ENCODE measurements at places on chromosomes 2 and 18. TPM values are rescaled to one million over a fixed set of nuclear protein-coding genes. Genes with fewer than 3 reads are reported as not detected.
A peak's percentile ranks its signal among the peaks of the same experiment; 100 is the strongest.

GRCh38 chr2:56234241-56234640 is 50.5 kb downstream of the CCDC85A start:
- no peak for DNase-seq

DNA sequence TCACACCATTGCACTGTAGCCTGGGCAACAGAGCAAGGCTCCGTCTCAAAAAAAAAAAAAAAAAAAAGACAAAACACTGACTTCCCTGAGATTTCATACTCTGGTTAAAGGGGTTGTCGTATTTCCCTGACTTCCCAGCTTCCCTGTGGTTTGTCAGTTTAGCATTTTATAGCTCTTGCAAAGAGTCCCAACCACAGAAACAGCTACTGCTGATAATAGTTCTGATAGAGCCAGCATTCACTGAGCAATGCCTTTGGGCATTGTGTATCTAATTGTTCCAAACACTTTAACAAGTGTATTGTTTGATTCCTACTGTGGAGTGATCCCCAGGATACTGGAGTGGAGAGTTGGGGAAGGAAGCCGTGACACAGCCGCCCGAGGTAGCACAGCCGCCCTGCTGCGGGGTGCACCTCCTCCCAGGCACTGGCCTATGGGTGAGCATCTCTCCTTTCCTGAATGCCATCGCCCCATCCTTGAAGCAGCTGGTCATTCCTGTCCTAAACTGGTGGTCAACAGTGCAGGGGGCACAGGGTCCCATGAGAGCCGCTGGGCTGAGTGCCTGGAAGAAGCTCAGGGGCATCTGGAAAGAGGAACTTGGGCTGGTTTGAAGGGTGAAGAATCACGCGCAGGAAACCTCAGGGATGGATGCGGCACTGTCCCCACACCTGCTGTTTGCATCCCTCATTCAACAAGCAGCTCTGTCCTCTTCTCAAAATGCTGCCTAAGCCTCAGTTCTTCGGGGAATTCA is 81.0 kb upstream of the TMEM18 start:
- no peak for DNase-seq

- no peak for DNase-seq
These were observed 96.1 kb downstream of the DDX1 start for GRCh38 chr2:15687720-15688119.

GRCh38 chr18:48850822-48851598 is 99.8 kb downstream of the SMAD7 start:
- DNase-seq = peak; percentile 10

GRCh38 chr2:104290566-104290891 is 563.4 kb upstream of the POU3F3 start:
- no peak for DNase-seq

- DNase-seq = no peak
These were observed 2.4 kb upstream of the MRPL53 start for GRCh38 chr2:74474899-74475298.

DNA sequence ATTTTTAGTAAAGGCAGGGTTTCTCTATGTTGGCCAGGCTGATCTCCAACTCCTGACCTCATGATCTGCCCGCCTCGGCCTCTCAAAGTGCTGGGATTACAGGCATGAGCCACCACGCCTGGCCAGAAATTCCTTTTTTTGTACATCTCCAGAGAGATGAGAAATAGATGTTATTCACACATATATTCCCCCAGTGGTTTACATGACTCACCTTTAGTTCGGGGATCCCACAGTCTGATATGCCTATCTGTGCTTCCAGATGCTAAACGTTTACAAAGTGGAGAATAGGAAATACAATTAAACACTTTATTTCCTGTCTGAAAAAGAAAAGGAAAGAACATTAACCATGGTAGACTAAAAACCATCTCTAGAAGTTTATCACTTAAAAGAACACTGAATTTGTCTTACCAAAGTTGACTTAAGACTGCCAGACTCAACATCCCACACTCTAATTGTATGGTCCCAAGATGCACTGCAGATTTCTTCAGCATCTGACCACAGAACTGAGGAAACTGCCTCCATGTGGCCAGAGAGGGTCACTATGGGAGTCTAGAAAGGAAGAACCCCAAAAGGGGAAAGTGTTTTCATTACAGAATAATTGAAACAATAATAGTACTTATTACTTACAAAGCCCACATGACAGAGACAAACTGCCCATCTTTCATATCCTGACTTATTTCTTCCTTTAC is 12.6 kb upstream of the ICA1L start:
- no peak for DNase-seq

DNA sequence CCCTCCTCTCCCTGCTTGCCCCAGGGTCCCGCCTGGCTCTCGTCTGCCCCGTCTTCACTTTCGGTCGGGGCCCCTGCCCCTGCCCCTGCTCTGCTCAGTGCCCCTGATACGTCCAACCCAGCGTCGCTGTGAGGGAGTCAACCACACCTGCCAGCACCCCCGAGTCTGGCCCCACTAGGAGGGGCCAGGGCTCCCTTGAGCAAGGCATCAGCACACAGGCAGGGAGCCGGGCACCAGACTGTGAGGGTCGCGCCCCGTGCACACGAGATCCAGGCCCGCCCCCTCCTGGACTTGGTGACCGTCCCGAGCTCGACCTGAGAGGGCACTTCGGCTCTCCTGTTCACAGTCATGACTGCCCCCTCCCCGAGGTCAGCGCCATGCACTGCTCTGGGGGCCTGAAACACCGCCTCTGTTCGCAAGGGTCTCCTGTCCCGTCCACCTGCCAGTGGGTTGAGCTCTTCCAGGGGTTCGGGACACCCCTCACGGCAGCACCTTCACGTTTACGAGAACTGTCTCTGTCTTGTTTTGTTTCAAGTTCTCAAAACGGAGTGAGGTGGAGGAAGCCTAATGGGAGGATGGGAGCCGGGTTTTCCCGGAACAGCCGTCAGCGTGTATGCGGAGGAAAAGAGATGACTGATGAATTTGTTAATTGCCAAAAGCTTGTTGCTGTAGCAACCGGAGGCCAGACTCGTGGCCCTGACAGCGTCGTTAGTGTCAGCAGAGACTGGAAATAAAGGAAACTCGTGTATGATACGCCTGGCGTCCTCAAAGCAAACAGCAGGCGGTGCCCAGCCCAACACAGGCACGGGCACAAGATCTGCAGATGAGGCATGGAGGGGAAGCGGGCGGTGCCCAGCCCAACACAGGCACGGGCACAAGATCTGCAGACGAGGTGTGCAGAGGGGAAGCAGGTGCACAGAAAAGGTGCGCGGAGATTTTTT is 48.2 kb upstream of the KCNG2 start:
- DNase-seq = no peak

GRCh38 chr18:51383116-51383515 is 185.6 kb upstream of the MEX3C start:
- DNase-seq = no peak

- DNase-seq = no peak
These were observed 347.1 kb upstream of the FAM98A start for GRCh38 chr2:33946193-33946592.

DNA sequence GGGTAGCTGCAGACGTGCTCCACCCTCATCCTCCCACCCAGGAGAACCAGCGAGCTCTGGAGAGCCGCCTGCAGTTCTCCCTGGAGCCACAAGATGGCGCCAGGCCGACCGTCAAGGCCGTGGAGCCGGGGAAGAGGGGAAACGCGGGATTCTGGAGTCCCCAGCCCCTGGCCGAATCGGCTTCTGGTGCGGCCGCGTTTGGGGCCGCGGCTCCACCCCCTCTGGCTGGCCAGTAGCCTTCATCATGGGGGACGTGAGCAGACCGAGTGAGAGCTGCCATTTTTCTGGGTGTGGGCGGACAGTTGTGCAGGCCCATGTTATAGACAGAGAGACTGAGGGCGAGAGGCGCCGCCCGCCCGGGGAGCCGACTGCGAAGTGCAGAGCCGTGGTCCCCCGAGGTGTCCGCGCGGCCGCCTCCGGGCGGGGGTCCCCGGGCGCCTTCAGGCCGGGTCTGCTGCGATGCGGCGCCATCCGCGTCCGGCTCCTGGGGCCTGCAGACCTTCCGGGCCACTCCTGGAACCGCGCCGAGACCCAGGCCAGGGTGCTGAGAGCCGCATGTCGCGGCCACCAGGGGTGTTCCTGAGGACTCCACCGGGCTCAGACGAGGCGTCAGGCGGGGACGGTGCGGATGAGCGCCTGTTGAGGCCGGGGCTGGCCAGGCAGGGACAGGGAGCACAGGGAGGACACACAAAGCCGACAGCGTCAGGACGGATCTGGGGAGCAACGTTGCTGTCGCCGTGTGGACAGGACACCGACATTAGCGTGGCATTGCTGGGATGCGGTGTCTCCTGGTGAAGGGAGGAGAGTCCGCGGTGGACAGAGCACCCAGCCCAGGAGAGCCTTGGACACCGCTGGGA is 418.2 kb upstream of the HS6ST1 start:
- DNase-seq = peak; percentile 80

- no peak for DNase-seq
These were observed 28.4 kb upstream of the SUCLG1 start for GRCh38 chr2:84487298-84487996.

GRCh38 chr2:240239325-240239724 is 98.9 kb upstream of the OTOS start:
- DNase-seq = no peak

GRCh38 chr2:180306346-180306745 is 299.2 kb upstream of the CWC22 start:
- no peak for DNase-seq

DNA sequence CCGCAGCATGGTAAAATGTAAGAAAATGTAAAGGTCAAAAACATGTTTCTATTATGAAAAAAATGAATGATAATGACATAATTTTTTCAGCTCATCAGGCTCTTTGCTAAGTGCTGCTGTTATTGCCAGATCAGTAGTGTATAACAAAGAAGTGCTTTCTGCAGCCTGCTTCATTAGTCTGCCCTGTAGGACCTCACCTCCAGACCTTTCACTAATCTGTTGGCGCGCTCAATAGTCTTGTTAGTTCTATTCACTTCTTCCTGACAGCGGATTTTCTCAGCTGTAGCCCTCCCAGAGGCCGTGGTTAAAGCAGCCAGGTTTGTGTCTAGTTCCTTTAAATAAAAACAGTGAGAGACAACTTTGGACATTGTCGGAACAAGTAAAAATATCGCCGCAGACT is 97.7 kb downstream of the CDCA7 start:
- DNase-seq = no peak

DNA sequence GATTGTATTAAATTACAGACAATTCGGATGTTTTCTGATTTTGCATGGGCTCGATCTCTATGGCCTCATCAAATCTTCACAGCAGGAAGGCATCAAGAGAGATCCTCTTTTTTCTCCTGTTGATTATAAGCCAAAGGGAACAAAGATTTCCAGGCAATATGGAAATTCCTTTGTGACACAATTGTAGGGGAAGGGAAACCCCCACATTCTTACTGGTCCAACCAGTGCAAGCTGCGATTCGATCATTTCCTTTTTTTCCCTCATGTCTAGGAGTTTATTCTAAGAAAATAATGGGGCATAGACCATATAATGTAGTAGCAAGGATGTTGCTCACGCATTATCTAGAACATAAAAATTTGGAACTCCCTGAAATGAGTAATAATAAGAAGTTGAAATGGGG is 87.7 kb downstream of the LYPD6 start:
- no peak for DNase-seq

DNA sequence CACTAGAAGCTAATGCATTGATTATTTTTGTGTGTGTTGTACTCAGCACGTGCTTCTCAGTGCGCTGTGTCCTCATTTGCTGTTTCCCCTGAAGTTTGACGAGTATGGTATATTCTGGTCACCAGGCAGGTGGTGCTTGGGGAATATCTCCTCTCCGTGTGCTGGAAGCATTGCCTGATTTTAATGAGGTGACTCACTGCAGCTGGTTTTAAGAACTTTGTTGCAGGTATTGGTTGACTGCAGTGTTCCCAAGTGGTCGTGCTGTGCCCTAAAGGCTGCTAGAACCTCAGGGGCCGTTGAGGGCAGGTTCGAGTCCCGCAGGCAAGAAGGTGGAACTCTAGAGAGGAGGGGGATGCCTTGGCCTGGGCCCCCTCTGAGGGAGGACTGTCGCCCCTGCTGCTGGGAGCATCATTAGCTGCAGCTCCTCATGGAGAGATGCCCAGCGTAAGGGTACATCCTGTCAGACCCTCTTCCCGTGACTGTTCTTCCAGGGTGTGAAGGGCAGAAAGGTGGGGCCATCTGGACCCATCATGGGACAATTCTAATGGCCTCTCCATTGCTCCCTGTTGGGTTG is 82.6 kb downstream of the AGAP1 start:
- no peak for DNase-seq

GRCh38 chr2:160334028-160334741 is 134.1 kb upstream of the ITGB6 start:
- DNase-seq = peak; percentile 73

GRCh38 chr18:34158881-34159690 is 65.6 kb downstream of the NOL4 start:
- peak; percentile 6 for DNase-seq

- DNase-seq = no peak
These were observed 63.5 kb downstream of the TGIF1 start for GRCh38 chr18:3513481-3513880.

DNA sequence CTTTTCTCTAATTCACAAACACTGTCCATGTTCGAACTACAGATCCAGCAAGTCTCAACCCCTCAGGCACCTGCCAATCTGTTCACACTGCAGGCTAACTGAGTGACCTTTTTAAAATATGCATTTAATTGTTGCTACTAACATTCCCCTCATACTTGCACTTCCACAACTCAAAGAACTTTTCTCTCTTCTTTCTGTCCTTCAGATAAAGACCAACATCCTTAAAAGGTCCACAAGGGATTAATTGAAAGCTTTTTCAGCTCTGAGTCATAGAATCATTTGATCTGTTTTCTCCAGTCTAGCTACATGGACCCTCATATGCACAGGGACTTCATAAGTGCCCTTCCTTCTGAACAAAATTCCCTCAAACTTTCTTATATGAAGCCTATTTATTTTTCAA is 1321.2 kb downstream of the DPP10 start:
- DNase-seq = no peak

DNA sequence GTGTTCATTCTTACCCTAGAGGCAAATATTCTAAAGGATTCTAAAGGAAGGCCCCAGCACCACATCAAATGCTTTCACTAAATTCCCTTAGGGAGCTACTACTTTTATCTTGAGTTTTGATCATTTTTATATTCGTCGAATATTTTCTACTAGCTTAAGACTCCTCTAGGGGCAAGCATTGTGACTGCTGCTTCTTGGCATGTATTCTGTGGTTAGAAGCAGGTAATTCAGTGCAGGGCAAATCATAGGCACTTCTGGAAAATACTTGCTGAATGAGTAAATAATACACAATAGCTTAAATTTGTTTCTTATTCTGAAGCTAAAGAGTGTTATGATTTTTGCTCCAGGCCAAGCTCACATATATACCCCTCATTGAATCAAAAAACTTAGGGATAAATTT is 136.4 kb downstream of the LRP2 start:
- DNase-seq = no peak

- no peak for DNase-seq
These were observed 71.4 kb upstream of the GLS start for GRCh38 chr2:190809139-190809764.

- no peak for DNase-seq
These were observed 240.4 kb downstream of the IKZF2 start for GRCh38 chr2:212911011-212911410.

LOXHD1 gene
- total RNA-seq = 2.8 TPM

MAP2 gene
- 14.4 TPM for total RNA-seq

COL4A4 gene
- total RNA-seq = 0.30 TPM

CHRND gene
- total RNA-seq = 2.4 TPM

All from skin of body (tissue), 3 donors.